Pancreas (tissue), 10 donors: ENCODE measurements at places on chromosomes 4 and X. TPM values are rescaled to one million over a fixed set of nuclear protein-coding genes. Genes with fewer than 3 reads are reported as not detected.

The MAGEH1 gene
- 46.5 TPM for polyA plus RNA-seq

The RAB39B gene
- 3.7 TPM for polyA plus RNA-seq

The H2BW2 gene
- not detected for polyA plus RNA-seq

The SULT1B1 gene
- 0.05 TPM for polyA plus RNA-seq

The ANXA3 gene
- polyA plus RNA-seq, result 64.8 TPM

The MAGEB10 gene
- polyA plus RNA-seq, result not detected

The LRRC66 gene
- polyA plus RNA-seq, result 0.23 TPM

The RASL11B gene
- 0.87 TPM for polyA plus RNA-seq

The C4orf50 gene
- polyA plus RNA-seq, result 0.23 TPM

The PDE6B gene
- polyA plus RNA-seq, result 3.0 TPM

The CORIN gene
- 0.05 TPM for polyA plus RNA-seq

The TMSB15B gene
- polyA plus RNA-seq, result 1.5 TPM

The HSFX2 gene
- 0.77 TPM for polyA plus RNA-seq

The SSX2 gene
- polyA plus RNA-seq, result not detected

The CEP135 gene
- polyA plus RNA-seq, result 2.0 TPM

The KCNIP4 gene
- polyA plus RNA-seq, result not detected

The NWD2 gene
- polyA plus RNA-seq, result 0.02 TPM

The NLRP2B gene
- polyA plus RNA-seq, result not detected

The ZNF711 gene
- polyA plus RNA-seq, result 2.7 TPM

The NAA11 gene
- polyA plus RNA-seq, result not detected

The F11 gene
- 65.3 TPM for polyA plus RNA-seq

The ACE2 gene
- polyA plus RNA-seq, result 2.6 TPM

The VCX3A gene
- 0.30 TPM for polyA plus RNA-seq

The TEX13B gene
- not detected for polyA plus RNA-seq

The DTHD1 gene
- polyA plus RNA-seq, result not detected

The PAGE1 gene
- polyA plus RNA-seq, result not detected

The DDIT4L gene
- polyA plus RNA-seq, result not detected

The CLIC2 gene
- 3.3 TPM for polyA plus RNA-seq

The CDKL2 gene
- 0.15 TPM for polyA plus RNA-seq

The ZXDB gene
- polyA plus RNA-seq, result 1.1 TPM

The ZBTB49 gene
- polyA plus RNA-seq, result 3.9 TPM

The CXCL9 gene
- 0.15 TPM for polyA plus RNA-seq
